Mucosa of descending colon (tissue), 3 donors: ENCODE measurements at places on chromosomes 5 and 9. TPM values are rescaled to one million over a fixed set of nuclear protein-coding genes. Genes with fewer than 3 reads are reported as not detected.
A peak's percentile ranks its signal among the peaks of the same experiment; 100 is the strongest.

DNA sequence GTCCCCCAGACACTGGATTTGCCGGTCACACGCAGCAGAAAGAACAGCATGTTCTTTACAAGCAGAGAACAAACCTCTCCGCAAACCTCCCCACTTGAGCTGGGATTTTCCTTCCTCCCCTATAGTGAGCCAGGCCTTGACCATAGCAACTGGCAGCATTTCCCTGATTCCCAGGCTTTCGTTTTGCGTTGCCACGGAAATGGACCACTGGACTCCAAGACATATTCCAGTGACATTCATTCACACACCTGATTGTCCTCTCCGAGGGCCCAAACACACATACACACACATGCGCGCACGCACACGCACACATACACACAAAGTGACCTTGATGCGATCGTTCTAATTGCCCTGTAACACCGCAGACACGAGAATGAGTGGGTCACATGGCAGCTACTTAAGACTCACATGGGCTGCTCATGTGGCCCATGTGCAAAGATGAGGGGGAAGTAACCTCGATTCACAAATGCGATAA is 80.9 kb upstream of the CPEB4 start:
- no peak for DNase-seq

Gene GCNT4
- total RNA-seq: 0.92 TPM

DNA sequence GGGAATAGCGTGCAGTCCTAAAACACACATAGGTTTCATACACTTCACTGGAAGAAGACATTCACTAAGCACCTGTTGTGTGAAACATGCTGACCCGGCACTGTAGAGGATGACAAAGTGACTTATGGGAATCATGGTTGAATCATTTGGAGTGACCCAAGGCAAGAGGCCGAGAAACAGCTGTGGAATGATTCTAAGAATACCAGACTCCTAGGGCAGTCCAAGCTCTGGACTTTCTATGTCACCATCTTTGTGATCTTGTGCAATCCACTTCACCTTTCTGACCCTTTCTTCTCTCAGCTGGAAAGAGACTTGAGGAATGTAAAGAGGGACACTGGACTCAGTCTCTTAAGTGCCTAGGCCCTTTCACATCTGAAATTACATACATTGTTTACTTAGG is 13.1 kb downstream of the MSANTD3 start:
- no peak for DNase-seq

GRCh38 chr9:9950813-9951212 is 662.0 kb downstream of the PTPRD start:
- DNase-seq: no peak

Gene SNAPC3
- total RNA-seq: 44.5 TPM

Gene SLC46A2
- 0.16 TPM for total RNA-seq

DNA sequence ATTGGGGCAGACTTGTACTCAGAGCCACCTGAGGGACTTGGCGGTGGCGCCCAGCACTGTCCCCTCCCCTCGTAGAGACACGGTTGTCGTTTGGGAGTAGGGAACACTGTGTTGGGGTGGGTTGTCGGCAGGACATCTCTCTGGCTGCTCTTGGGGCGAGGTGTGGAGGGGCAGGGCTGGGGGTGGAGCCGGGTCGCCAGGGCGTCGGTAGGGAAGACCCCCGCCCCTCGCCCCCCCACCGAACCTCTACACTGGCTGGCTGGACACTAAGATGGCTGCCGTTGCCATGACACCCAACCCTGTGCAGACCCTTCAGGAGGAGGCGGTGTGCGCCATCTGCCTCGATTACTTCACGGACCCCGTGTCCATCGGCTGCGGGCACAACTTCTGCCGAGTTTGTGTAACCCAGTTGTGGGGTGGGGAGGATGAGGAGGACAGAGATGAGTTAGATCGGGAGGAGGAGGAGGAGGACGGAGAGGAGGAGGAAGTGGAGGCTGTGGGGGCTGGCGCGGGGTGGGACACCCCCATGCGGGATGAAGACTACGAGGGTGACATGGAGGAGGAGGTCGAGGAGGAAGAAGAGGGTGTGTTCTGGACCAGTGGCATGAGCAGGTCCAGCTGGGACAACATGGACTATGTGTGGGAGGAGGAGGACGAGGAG is 778 bp downstream of the TRIM41 start:
- DNase-seq: no peak

GRCh38 chr5:87367243-87367642 is 45.5 kb downstream of the CCNH start:
- DNase-seq: no peak

- no peak for DNase-seq
Observed at GRCh38 chr9:5941214-5941613, 50.5 kb downstream of the MLANA start.

- DNase-seq: no peak
Observed at GRCh38 chr9:17665450-17665849, 86.6 kb downstream of the SH3GL2 start.

DNA sequence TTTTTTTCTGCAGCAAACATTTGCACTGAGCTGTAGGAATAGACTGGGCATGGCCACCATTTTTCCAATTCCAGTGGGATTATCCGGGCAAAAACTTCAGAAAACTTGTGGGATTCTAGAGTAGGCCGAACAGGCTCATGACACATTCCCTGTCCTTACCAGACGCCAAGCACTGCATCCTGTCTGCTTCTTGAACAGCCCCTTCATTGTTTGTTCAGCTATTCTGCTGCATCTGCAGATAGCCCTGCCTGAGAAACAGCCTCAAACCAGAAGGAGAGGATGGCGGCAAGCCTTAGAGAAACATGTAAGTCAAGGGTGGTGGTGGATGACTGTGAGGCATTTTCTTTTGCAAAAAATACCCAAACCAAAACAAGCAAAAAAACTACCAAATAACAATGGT is 111.8 kb upstream of the NTRK2 start:
- DNase-seq: no peak

Gene IRX1
- total RNA-seq: not detected

Gene LCN1
- not detected for total RNA-seq

GRCh38 chr5:112694853-112695709 is 42.6 kb upstream of the APC start:
- no peak for DNase-seq

DNA sequence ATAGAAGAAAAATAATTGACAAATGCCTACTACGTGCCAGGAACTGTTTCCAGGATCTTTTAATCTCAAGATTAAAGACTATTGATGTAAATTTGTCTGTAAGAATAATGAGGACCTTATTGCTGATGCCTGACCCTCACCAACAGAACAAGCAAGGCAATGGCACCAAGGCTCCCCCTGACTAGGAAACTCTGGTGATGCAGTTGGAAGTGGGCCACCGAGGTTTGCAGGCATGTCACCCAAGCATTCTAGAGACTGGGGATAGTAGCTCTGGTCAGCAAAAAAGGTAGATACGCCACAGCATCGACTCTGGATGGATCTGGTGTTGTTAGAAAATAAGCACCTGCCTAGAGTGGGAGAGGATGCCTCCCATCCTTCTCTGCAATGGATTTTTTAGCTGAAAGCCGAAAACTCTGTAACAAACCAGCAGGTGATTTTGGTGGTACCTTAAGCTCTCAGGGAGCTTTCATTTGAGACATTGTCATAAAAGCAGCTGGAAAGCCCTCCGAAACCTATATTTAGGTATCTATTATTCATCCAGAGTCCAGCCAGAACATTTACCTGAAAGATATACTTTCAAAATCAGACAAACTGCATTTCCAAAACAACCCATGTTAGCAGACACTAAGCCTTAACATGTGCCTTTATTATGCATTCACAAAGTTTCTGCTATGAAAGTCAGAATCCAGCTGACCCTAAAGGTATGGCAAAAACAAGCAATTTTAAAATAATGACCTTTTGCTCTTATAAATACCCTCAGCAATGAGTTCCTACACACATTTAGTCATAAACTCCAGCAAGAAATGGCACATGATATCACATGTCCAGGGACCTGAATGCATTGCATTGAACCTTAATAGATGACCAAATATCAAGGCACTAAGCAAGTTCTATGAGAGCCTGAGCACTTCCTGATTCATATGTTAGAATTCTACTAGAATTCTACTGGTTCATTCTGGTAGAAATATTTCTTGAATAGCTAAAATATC is 308.4 kb downstream of the PDE4D start:
- DNase-seq: peak; percentile 50

DNA sequence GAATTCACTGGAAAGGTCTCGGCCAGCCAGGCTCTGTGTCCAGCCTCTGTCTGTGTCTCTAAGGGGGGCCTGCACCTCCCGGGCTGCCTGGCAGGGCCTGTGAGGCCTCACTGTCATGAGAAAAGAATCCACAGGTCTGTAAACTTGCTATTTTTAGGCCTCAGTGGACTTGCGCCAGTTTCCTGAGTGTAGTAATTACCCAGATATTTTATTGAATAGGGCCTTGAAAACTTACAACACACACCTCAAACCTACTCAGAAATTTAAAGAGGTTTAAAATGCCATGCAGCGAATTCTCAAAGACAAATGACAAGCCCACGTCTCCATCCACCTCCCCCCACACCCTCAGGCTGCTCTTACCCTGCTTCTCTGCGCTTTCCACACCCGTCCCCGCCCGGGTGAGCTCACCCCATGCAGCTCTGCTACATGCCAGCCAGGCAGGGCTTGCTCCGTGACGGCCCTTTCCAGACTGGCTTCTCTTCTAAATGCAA is 8.8 kb upstream of the TENT4A start:
- no peak for DNase-seq

DNA sequence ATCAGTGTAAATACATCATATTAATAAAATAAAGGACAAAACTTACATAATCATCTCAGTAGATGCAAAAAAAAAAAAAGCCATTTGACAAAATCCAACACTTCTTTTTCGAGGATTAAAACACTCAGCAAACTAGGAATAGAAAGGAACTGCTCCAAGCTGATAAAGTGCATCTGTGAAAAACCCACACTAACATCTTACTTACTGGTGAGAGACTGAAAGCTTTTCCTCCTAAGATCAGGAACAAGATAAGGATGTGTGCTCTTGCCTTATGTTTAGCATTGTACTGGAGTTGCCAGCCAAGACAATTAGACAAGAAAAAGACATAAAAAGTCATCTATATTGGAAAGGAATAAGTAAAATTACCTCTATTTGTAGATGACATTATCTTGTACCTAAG is 120.2 kb upstream of the SAP30L start:
- no peak for DNase-seq

DNA sequence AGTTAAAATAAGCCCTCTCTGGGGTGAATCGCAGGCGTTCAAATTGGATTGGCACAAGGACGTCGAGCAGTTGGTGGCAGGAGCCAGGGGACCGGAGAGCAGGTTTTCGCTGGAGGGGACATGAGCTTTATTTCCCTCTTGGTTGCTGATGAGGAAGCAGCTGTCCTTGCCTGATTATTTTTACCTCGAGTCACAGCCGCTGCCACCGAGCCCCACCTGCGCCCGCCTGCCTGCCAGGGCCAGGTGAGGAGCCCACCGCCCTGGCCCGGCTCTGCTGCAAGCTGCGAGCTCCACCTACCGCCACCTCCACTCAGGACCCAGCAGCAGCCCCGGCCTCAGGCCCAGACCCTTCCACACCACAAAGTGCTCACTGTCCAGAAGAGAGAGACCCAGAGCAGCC is 9.0 kb upstream of the ADGRD2 start:
- DNase-seq: no peak

Gene SUB1
- total RNA-seq: 174 TPM

DNA sequence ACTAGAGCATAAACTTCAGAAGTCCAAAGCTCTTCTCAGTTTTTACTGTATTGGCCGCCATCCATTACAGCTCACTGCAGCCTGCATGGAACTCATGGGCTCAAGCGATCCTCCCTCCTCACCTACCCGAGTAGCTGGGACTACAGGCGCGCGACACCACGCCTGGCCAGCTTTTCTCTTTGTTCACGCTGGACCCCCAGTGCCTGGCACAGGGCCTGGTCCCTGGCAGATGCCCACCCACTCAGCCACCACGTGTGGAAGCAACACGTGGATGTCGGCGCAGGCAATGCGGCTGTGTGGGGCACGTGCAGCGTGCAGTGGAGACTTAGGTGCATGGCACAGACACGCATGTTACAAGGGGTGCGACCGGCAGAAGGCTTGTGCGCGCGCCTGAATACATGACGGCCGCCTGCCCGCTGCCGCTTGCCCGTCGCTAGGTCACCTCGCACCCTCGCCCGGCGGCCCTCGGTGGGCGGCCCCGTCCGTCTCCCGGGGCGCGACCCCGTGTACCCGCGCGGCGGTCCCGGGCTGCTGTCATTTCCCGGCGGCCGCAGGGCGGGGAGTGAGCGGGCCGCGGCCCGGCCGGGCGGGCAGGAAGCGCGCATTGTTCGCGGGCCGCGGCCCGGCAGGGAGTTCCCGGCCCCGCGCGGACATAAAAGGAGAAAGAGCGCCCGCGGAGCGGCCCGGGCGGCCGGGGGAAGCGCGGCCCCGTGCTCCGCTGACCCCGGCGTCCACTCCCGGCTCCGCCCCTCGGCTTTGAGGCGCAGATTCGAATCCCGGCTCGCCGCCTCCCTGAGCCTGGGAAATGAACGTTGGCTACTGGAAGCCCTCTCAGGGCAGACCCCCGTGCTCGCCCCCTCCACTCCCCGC is 24.1 kb upstream of the PTGS1 start:
- peak; percentile 66 for DNase-seq

Gene DDX4
- total RNA-seq: not detected

GRCh38 chr9:137244486-137245449 is 3.7 kb downstream of the TUBB4B start:
- DNase-seq: no peak

Gene RNF183
- total RNA-seq: 1.1 TPM

- DNase-seq: no peak
Observed at GRCh38 chr5:148585988-148586387, 68.3 kb downstream of the HTR4 start.

GRCh38 chr9:2174306-2174705 is 159.2 kb downstream of the SMARCA2 start:
- DNase-seq: no peak

GRCh38 chr5:61167382-61167781 is 5.1 kb upstream of the SMIM15 start:
- DNase-seq: peak; percentile 35

Gene NME5
- total RNA-seq: 4.3 TPM

Gene TNFSF15
- total RNA-seq: 8.7 TPM

DNA sequence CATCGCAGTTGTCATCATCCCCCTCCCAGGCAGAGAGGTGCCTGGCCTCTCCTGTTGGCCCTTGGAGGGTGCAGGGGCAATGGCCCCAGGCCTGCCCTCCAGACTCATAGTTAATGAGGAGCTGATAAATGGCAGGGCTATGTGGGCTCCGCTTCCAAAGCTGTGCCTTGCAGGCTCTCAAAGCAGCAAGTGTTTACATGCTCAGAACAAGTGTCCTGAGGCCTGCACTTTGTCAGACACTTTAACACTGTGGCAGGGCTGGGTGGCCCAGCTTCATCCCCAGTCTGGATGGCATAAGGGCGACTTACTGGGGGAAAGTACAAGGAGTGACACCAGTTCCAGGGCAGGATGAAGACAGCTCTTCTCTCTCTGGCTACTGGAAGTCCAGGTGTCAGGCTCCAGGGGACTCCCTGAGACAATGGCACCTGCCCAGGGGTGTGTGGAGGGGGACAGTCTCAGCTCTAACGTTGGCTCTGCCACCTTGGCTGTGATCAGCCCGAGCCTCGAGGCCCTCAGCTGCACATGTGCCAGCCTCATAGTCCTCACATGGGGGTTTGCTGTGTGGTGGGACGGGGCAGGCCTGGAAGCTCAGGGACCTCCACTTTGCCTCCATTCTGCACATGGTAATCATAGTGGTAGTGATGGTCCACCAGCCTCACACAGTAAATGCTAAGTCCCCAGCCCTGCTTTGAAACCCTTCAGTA is 153.4 kb downstream of the BARX1 start:
- DNase-seq: no peak

- DNase-seq: no peak
Observed at GRCh38 chr5:76667495-76667894, 44.3 kb upstream of the F2RL2 start.

- no peak for DNase-seq
Observed at GRCh38 chr5:181245427-181246275, 1.9 kb upstream of the RACK1 start.

Gene SPATA31D4
- not detected for total RNA-seq

GRCh38 chr9:99239341-99240060 is 17.4 kb downstream of the SEC61B start:
- no peak for DNase-seq
